Cortex of kidney (tissue), 1 donor: ENCODE measurements at places on chromosomes 1 and 21.

DNA sequence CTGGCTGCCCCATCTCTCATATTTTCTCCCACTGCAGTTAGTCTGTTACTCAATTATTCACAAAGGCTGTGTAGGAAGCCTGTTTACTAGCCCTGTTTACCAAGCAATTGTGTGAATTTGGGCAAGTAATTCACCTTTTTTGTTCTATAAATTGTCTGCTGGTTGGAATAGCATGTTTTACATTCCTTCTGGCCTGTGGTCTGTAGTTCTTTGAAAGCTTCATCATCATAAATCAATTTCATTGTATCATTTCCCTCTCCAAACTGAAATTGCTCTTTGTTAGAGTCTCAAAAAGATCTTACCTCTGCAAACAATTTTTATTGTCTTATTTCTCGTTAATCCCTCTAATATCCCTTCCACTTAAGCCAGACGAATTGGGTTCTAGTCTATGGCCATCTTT is 1059.5 kb upstream of the ADGRL4 start:
- DNase-seq: no peak

GRCh38 chr1:93577536-93578432 is 103.9 kb downstream of the BCAR3 start:
- DNase-seq: no peak

GRCh38 chr1:206693592-206693991 is 8.9 kb downstream of the MAPKAPK2 start:
- no peak for DNase-seq

DNA sequence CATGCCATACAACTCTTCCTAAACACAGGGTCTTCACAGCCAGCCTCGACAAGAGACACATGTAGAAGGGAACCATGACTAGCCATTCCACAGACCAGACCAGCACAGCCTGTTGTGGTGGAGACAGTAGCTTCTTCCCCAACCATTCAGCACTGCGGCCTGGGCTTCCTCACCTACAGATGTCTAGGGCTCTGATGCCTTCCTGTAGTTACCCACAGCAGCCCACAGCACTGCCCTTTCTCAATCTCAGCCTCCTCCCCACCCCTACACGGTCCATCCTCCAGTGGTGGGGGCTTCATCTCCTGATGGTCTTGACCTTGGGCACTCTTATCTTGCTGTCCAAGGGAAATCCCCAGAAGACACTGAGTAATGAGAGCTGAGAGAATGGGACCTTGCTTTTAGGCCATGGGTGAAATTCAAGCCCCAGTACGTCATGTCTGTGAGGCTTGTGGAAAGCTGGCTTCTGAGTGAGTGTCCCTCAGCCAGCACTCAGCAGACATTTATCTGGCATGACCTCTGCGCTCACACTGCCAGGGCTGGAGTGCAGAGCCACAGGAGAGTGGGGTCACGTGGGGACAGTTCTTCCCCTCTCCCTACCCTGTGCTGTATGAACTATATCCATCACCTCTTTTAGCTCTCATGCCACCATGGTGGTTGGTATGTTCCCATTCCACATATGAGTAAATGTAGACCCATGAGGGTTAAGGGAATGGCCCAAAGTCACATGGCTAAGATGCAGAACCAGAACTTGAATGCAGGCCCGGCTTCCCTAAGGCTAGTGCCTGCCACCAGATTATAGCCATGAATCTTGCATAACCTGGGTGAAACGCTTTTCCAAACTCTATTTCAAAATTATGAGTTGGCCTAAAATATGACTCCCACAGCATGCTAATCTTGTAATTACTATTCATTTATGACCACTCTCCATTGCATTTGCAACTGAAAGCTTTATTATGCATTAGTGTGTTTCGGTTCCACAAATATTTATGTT is 104.7 kb downstream of the HIVEP3 start:
- no peak for DNase-seq

- no peak for DNase-seq
These were observed 8.2 kb downstream of the KRTAP27-1 start for GRCh38 chr21:30329203-30329875.

DNA sequence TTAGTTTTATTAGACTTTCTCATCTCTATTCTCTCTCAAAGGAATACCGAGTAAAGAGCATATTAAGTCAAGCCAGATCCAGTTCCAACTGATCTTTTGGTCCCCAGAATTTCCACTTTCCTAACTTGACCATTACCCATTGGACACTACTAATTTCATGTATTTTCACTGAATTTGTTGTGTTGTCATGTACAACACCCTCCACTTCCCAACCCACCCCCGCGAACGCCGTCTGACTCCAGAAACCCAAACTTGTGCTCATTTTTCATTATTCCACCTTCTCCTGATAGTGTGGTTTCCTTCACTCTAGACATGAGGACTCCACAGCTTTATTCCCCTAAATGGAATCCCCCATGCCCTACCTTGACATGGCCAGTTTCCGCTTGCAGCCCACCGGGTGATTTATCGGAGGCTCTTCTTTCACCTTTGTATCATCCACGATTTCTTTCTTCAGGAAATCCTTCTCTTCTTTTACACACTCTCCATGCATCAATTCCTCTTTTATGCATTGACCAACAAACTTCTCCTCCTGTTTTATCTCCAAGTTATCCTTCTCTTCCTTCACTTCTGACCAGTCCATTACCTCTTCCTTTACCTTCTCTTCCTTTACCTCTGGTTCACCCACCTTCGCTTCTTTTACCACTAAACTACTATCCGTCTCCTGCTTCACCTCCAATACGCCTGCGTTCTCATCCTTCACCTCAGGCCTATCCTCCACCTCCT is 805 bp downstream of the ZNHIT6 start:
- no peak for DNase-seq

GRCh38 chr1:10624256-10625050 is 149.7 kb downstream of the PEX14 start:
- no peak for DNase-seq

GRCh38 chr1:205199090-205199930 is 12.2 kb downstream of the DSTYK start:
- DNase-seq: no peak

DNA sequence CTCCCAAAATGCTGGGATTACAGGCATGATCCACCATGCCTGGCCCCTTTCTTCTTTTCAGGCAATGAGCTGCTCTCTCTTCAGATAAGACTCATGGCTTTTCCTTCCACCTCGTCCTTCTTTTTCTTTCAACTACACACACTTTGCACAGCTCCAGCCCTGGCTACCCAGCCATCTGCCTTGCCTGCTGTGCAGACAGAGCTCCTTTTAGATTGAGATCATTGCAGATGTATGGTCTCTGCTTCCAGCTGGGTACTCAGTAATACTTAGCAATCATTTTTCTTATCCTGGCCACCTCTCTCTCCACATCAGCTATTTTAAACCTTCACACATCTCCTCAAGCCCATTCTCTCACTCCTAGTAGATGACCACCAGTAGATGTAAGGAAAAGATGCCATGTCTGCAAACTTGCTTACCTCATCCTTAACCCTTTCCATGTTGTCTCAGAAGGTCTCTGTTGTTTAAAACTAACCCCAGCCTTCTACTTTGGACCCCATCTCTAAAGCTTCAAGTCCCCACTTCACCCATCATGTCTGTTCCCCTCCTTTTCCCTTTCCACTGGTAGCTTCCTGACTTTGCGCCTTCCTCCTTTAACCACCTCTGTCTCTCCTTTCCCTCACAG is 7.3 kb downstream of the RAB4A start:
- no peak for DNase-seq

DNA sequence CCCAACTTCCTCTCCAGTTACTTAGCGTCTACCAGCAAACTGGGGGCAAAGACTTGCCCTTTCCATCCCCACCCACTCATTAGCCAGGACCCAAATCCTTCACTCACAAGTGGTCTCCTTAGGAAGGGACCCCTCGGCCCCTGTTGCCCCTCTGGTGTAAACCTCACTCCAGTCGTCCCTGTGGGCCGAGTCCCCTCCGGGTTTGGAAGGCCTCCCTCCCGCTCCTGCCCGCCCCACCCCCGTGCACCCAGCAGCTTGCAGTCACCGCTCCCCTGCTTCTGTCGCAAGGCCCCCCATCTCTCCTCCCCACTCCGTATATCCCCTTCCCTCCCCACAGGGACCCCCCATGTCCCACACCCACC is 1.2 kb downstream of the EFHD2 start:
- DNase-seq: no peak

GRCh38 chr1:200172311-200172710 is 144.8 kb downstream of the NR5A2 start:
- no peak for DNase-seq

DNA sequence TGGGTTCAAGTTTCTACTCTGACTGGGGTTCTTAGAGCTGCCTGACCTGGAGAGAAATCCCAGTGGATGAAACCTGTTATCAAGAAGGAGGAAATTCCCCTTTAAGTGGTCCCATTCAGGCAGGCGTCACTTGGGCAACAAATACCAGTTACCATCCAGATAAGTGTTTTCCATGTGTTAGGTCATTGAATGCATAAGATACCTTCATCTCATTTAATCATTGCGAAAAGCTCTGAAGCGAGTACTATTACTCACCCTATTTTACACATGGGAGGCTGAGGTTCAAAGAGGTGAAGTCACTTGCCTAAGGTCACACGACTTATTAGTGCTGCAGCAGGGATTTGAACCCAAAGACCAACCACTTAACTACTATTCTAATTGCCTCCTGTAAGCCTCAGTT is 45.5 kb upstream of the RPL11 start:
- no peak for DNase-seq

- DNase-seq: no peak
These were observed 21.1 kb downstream of the C1orf115 start for GRCh38 chr1:220711056-220711809.

GRCh38 chr21:33434770-33435360 is 31.7 kb downstream of the IFNGR2 start:
- no peak for DNase-seq

DNA sequence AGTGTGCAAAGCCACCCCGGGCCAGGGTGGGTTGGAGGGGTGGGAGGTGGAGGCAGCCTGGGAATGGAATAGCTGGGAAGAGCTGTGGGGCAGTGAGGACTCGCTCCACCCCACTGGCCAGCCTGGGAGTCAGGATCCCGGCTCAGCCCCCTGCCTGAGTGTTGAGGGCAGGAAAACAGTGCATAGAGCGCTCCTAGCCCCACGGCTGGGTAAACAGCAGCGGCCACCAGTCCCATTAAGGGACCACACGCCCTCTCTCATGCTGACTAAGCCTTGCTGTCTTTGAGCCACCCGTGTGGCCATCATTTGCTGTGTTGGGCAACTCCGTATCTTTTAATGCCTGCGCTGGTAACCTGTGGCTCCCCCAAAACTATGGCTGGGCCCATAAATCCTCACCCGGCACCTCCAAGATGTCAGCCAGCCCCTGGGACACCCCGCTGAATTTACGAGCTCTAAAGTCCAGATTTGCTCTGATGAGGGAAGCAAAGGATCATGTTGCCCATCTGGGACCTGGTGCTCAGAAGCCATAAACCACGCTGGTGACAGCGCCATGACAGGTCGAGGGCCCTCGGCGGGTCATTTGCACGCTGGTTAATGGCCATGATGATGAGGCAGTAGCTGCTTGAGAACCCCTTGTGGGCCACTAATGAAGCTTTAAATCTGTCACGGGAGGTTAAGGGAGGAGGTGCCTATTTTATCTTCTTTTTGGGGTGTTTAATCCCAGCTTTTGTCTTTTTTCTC is 34.9 kb downstream of the SYF2 start:
- no peak for DNase-seq

DNA sequence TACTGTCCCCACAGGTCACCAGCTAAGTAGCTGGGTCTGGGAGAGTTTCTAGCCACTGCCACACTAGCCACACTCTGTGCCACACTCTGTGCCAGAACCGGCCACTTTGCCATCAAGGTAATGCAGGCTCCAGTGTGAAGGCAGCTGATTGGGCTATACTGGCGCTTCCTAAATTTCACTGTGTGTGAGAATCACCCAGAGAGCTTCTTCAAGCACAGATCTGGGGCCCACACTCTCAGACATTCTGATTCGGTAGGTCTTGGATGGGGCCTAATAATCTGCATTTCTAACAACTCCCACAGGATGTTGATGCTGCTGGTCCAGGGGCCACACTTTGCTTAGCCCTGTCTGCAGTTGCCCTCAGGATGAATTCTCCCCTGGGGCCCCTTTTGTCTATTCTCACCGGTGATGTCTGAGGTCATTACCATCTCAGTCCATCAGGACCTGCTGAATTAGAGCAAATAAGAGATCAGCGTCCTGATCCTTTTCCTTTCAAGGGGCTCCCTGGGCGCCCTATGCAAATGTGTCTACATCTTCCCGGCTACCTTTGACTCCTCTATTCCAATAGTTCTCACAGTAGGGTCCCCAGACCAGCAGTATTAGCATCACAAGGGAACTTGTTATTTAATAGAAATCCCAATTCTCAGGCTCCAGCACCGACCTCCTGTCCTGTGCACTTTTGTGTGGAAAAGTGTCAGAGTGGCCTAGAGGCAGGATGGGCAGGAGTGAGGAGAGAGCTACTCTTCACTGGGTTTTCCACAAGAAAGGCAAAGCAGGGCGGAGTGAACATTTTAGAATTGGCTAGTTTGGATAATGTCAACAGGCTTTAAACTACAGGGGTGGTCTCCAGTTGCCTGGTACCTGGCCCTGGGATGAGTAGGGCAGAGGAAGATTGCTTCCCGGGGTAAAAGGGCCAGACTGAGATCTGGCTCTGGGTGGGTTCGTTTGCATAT is 24.7 kb upstream of the LRRN2 start:
- DNase-seq: no peak

DNA sequence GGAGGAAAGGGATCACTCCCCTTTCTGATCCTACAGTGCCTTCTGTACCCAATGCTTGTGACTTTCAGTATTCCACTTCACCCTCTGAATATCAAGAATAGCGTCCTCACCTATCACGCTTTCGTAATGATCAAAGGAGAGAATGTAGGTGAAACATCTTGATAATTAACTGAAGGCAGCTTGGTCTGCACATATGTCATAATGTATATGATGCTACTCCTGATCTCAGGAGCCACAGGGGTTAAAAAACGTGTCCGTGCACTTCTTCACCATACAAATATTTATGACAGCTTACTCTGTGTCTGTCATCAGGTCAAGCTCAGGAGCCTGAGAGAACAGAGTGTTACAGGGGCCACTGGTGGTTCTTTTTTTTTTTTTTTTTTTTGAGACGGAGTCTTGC is 1.2 kb upstream of the PIK3C2B start:
- no peak for DNase-seq

DNA sequence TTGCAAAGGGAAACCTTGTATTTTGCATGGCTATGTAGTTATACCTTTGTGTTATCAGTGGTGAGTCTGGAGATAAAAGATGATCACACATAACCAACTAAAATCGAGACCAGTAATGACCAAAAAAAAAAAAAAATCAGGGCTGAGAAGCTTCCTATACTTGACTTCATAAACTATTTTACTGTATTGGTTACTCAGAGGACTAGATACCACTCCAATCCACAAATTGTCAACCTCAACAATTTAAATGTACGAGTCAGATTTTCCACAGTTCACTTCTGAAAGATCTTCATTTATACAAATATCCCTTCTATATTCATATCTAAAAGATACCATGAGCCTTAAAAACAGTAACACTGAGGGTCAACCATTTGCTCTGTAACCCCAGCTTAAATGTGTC is 71.7 kb downstream of the NRIP1 start:
- DNase-seq: no peak
